ENCODE measurements at places on chromosomes 1 and 21.

DNA sequence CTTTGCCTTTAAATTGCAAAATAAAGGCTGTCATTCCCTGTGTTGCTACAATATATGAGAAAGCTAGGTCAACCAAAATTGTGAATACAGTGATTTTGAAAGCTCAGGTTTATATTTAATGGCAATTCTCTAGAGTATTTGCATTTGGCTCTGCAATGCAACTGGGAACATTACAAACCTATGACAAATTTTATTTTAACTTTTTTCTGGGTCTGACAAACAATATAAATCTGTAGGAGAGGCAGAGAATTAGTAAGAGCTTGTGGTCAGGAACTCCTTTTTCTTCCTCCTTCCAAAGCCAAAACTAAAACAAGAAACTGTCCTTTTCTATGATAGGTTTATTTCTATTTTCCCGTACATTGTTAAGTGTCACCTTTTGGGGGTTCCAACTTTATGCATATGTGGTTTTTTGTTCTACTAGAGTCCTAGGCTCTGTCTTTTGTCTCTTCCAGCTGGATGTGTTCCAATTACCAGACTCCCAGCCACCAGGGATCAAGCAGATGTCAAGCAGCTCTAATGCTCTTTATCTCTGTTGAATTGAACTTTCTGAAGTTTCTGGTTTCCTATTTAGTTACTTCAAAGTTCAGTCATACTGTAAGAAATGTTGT, 106.9 kb downstream of the ASH1L start:
- no peak for DNase-seq

- DNase-seq = no peak
Measured at GRCh38 chr1:53401813-53402745, 57.1 kb upstream of the DMRTB1 start.

DNA sequence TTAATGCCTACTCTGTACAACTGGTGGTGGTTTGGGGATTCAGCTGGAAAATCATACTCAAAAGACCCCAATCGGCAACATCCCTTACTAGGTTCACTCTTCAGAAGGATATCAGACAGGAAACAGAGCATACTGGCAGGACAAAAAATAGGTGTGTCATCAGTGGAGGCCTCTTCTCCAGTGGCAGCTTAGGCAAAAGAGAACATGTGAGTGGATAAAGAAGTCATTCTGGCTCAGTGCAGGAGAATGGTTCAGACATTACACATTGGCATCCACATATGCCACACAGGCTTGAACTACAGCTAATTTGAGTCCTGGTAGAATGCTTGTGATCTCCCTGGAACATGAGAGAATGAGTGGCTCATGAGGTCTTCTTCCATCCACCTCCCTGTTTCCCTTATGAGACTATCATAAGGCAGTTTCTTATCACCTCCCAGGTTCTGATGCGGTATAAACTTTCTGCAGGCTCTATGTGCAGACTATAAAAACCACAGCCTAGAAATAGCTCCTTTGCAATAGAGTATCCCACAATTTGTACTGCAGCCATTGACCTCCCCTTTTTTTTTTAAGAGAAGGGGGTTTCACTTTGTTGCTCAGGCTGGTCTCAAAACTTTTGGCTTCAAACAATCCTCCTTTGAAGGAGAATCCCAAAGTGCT, 24.7 kb downstream of the VAMP4 start:
- no peak for DNase-seq

DNA sequence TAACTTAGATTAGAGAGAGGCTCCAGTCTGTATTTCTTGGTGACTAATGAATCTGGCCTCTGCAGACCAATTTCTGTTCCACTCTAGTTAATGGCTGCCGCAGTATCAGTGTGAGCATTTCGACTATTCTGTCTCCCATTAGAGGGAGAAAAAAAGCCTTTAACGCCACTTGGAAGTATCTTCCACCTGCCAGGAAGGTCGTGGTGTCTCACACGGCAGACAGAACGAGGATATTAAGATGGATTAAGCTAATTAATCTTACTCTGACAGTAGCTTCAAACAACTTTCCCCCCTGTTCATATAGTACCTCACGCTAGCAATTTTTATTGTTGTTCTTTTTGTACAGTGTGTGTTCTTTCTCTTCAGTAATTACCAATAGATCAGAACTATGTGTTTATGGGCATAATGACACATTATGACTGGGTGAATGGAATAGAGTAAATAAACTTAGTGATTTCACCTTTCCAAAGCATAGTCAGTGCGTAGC, 153.8 kb downstream of the ADGRL2 start:
- DNase-seq = no peak

GRCh38 chr1:32971156-32971555, 6.5 kb upstream of the RNF19B start:
- no peak for DNase-seq

DNA sequence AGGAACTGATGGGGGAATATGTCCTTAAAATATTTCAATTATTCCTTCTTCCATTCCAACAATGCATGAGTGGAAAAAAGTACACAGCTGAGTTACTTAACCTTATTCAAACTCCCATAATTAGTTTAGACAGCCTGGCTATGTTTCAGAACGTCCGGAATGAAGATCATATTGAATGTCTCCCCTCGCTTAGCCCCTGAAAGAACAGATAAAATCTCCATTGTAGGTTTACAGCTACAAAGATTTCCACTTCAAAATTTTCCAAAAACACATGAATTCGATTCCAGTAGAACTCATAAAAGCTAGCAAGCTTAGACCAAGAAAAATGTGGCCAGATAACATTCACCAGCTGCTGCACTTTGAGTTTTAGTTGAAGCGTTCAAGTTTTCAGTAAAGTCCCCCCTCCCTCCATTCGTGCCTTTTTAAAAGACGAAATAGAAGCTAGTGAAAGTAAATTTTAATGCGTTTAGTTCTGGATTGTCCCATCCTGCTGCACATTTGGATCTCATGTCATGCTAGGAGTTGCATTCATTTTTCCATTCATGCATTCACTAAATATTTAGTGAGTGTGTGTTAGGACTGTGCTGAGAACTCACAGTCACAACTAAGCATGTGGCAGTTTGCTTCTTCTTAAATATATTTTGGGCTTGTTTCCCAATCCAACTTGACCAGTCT, 29.4 kb upstream of the SSX2IP start:
- no peak for DNase-seq

GRCh38 chr1:235984041-235984825, 80.7 kb downstream of the NID1 start:
- DNase-seq = no peak

GRCh38 chr1:36996106-36996505, 38.2 kb downstream of the GRIK3 start:
- DNase-seq = no peak

- DNase-seq = peak; percentile 84
Measured at GRCh38 chr1:26408604-26409003, 2.0 kb upstream of the LIN28A start.

DNA sequence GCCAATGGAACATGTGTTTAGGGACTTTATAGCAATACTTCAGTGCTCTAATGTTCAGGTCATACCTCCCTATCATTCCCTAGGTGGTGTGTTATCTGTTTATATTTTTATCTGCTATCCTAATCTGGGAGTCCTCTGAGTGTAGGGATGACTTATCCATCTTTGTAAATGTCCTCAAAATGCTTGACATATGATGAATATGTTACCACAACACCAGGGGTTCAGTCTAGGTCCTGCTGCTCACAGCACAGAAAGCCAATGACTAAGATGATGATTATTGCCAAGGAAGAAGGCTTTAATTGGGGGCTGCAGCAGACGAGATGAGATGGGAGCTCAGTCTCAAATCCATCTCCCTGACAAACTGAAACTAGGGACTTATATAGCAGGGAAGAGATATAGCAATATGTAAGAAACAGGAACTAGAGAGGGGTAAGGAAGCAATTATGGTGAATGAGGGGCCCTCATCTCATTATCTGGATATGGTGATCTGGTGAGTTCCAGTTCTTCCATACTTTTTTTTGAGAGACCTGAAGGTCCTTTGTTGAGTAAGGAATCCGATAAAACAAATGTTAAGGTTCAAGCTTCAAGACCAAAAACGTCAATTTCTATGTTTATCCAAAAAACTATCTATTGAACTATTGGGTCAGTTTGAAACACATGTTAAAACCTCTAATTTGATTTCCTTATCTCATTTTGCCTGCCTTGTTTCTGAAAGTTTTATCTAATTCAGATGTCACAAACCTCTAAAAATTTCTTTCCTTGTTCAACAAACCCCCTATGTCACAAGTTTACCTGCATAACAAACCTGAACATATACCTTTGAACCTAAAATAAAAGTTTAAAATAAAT, 256.7 kb upstream of the CACYBP start:
- DNase-seq = no peak

DNA sequence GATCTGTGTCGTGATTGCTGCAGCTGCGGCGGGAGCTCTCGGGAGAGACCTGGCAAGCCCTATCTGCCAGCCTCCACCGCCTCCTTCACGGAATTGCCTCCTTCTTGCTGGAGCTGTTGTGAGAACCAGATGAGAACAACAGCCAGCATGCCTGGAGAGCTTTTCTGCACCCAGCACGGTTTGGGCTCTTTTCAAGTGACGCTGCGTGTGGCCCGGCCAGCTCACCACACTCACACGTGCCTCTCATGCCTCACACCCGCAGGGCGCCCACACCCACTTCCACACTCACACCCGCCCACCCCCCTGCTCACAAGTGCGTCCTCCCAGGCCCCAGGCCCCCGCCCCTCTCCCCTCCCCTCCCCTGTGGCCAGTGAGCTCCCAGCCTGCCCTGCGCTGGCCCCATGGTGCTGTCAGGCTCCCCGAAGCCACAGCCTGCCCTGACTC, 135.7 kb upstream of the RUNX3 start:
- DNase-seq = no peak

DNA sequence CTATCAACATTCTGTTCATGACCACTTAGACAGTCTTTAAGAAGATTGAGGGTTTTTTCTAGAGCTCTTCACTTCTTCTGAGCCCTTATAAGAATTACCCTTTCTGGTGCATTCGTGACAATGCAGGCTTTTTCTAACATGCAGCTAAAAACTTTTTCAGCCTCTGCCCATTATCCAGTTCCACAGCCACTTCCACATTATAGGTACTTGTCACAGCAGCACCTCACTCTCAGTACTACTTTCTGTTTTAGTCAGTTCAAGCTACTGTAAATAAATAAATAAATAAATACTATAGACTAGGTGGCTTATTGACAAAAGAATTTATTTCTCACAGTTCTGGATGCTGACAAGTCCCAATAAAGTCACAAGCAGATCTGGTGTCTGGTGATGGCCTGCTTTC, 284.4 kb upstream of the PKN2 start:
- DNase-seq = no peak

DNA sequence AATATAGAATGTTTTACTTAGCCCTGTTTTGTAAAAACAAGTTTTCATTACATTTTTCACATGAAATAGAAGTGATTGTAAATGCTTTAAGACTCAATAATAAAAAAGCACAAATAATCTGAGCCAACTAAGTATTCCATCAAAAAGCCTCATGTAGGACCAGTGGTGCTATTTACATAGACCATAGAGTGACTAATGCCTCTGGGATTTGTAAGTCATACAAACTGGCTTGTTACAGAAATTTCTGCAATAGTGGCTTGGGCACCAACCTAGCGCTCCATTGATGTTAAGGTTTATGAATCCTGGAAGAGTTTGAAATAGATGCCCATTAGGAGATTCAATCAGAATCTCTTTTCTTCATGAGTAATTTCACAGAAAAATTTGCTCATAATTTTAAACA, 31.9 kb downstream of the ZMYM1 start:
- DNase-seq = no peak

GRCh38 chr1:111110197-111110899, 29.5 kb downstream of the DRAM2 start:
- peak; percentile 38 for DNase-seq

DNA sequence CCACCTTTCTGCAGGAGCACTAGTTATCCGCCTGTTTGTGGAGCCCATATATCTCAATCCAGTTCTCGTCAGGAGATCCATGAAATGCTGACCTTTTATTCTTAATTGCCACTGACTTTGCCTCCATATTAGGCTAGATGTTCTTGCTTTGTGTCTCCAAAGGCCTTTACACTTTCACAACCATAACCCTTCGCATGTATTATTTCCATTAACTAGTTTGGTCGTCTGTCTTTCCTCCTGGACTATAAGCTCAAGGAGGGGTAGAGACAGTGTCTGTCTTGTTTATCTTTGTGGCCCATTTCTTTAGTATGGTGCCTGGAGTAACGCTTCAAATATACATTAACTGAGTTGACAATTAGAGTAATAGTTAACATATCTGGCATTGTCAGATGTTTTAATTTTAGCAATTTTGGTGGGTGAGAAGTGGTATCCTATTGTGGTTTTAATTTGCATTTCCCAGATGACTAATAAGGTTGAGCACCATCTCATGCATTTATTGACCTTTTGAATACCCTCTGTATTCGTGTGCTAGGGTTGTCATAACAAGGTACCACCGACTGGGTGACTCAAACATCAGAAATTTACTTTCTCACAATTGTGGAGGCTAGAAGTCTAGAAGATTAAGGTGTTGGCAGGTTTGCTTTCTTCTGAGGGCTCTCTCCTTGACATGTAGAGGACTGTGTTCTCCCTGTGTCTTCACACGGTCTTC, 21.7 kb upstream of the IL12RB2 start:
- DNase-seq = no peak

DNA sequence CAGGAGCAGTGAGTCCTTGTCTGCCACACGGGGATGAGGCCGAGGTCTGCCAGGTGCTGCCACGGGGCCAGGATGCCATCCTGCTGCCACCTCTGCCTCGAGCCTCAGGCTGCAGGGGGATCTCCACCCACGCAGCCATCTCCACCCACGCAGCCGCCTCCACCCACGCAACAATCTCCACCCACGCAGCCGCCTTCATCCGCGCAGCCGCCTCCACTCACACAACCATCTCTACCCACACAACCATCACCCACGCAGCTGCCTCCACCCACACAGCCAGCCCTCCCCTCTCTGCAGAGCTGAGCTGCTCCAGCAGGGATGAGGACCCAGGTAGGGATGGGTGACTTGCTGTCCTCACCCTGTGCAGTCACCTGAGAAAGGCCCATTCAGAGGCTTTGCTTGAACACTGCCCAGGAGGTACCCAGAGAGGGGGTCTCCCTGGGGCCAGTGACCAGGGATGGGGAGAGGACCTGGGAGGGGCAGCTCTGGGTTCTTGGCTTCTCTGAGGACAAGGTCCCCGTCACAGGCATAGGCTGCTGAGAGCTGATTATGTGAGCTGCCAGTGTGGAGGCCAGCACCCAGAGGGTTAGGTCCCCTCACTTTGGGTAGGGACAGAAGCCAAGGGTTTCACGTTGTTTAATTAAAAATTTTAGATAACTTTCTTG, 46.6 kb upstream of the TTC34 start:
- no peak for DNase-seq

DNA sequence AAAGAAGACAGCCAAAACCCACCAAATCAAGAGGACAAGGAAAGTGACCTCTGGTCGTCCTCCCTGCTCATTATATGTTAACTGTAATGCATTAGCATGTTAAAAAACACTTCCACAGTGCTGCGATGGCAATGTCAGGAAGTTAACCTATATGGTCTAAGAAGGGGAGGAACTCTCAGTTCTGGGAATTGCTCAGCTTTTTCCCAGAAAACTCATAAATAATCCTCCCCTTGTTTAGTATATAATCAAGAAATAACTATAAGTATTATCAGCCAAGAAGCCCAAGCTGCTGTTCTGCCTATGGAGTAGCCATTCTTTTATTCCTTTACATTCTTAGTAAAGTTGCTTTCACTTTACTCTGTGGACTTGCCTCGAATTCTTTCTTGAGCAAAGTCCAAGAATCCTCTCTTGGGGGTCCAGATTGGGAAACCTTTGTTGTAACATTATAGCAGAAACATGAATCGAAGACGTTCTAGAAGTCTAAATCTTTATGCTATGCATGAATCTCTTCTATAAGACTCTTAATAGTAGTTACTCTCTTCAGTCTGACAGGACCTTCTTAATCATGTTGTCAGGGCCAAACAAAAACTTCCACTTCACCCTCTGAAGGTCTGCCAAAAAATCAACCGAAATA, 110.0 kb upstream of the VANGL1 start:
- no peak for DNase-seq

All from mucosa of gallbladder (tissue), 1 donor.